ENCODE measurements at places on chromosomes 2 and 18. TPM values are rescaled to one million over a fixed set of nuclear protein-coding genes. Genes with fewer than 3 reads are reported as not detected.

DNA sequence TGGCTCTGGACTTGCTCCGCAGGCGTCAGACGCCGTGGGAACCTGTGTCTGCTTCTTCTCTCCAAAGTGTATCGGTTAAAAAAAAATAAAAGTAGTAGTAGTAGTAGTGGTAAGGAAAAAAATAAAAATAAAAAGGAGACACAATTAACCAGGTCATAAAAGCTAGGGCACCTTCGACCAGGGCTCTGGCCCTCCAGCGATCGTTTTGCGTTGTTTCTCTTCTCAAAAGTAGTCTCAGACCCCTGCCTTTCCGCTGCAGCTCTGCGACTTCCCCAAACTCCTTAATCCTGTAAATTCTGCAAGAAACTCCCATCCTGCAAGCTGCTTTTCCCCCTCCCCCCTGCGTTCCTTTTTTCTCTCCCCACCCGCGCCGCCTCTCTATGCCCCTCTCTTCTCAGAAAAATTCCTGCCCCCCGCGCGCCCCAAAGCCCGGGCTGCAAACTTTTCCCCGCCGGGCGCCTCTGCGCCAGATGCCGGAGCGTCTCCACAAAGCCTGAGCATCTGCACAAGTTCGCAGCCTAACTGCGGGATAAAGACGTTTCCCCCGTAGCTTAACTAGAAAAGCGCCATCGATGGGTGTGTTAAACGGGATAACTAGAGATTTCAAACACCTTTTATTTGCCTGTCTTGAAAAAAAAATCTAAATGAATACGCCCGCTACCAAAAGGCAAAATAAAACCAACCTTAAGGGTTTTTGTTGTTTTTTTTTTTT is 1.8 kb upstream of the SALL3 start:
- no peak for DNase-seq

GRCh38 chr2:26989156-26989555 is 18.7 kb downstream of the MAPRE3 start:
- no peak for DNase-seq

The ARHGAP25 gene
- 2.6 TPM for total RNA-seq

GRCh38 chr2:152763651-152764050 is 45.2 kb downstream of the ARL6IP6 start:
- DNase-seq, result no peak

DNA sequence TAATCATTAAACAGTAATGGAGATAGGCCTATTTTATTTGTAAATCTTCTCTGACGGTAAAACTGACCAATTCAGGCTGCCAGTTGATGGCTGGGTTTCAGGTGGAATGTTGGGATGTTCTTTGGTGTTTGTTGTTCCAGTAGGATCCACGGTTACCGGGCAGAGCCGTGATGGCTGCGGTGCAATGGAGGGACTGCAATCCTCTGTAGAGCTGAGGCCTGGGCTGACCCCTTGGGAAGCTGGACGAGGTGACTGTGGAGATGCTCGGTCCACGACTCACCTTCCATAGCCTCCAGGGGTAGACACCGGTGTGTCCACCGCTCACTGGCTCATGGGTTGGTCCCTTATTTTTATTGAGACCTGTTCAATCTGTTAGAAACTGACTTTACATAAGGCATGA is 42.5 kb downstream of the ZNF519 start:
- DNase-seq, result no peak
